ENCODE measurements at places on chromosomes 12 and 14.

- DNase-seq: peak; percentile 49
Measured at GRCh38 chr12:124388679-124389137, 93.8 kb downstream of the RFLNA start.

- DNase-seq: no peak
Measured at GRCh38 chr12:93521225-93522080, 51.0 kb upstream of the SOCS2 start.

DNA sequence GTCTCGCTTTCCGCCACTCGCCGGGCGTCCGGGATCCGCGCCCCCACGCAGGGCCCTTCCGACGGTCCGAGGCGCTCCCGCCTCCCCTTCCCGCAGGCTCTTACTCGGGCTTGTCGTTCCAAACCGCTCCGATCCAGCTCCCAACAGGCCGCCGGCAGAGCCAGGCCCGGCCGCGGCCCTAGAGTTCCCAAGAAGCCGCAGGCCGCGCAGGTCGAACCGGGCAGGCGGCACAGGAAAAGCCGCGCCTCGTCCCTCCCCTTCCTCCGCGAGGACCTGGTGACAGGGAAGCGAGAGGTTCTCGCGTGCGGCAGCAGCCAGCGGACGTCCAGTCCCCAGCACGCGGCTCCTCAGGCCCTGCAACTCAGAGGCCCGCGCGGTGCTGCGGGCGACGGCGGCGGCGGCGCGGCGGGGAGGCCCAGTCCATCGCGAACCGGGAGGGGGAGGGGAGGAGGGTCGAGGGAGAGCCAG lies 272 bp downstream of the HECTD1 start:
- no peak for DNase-seq

- DNase-seq: no peak
Measured at GRCh38 chr14:35506927-35507326, 27.0 kb upstream of the INSM2 start.

DNA sequence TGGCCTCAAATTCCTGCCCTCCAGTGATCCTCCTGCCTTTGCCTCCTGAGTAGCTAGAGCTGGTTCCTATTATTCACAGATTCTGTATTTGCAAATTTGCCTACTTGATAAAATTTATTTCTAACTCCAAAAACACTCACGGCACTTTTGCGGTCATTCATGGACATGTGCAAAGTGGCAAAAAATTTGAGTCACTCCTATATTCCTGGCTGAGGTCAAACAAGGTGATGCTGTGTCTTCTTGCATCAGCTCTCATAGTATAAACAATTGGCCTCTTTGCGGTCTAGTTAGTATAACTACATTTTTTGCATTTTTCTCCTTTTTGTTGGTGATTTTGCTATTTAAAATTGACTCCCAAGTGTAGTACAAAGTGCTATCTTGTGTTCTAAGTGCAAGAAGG lies 24.7 kb downstream of the ATF1 start:
- no peak for DNase-seq

DNA sequence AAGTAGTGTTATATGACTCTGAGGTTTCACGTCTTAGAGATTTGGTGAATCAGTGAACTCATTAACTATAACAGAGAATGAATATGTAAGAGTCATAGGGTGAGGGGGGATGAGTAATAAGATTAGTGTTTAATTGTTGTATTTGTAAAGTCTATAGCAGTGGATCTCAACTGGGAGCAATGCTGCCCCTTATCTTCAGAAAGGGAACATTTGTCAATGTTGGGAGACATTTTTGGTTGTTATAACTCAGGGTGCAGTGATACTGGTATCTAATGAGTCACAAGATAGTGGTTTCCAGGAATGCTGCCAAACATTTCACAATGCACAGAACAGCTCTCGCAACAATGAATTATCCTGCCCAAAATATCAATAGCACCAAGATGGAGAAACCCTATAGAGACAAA lies 1193.7 kb downstream of the GALC start:
- DNase-seq: no peak

- DNase-seq: peak; percentile 52
Measured at GRCh38 chr14:104665657-104666522, 23.5 kb upstream of the INF2 start.

- no peak for DNase-seq
Measured at GRCh38 chr14:99986396-99986795, 78.8 kb upstream of the EVL start.

GRCh38 chr12:632102-632696 lies 31.0 kb downstream of the NINJ2 start:
- no peak for DNase-seq

- no peak for DNase-seq
Measured at GRCh38 chr12:23055004-23055403, 430.0 kb downstream of the ETNK1 start.

GRCh38 chr14:93999573-93999972 lies 2.5 kb downstream of the CCDC197 start:
- no peak for DNase-seq

- DNase-seq: no peak
Measured at GRCh38 chr14:22892488-22892887, 9.5 kb downstream of the REM2 start.

GRCh38 chr12:26524862-26525465 lies 308.0 kb downstream of the ITPR2 start:
- DNase-seq: no peak

- no peak for DNase-seq
Measured at GRCh38 chr12:110998165-110998564, 77.8 kb upstream of the MYL2 start.

- no peak for DNase-seq
Measured at GRCh38 chr14:92647797-92648279, 100.6 kb downstream of the LGMN start.

GRCh38 chr12:84638811-84639368 lies 273.7 kb downstream of the SLC6A15 start:
- no peak for DNase-seq

DNA sequence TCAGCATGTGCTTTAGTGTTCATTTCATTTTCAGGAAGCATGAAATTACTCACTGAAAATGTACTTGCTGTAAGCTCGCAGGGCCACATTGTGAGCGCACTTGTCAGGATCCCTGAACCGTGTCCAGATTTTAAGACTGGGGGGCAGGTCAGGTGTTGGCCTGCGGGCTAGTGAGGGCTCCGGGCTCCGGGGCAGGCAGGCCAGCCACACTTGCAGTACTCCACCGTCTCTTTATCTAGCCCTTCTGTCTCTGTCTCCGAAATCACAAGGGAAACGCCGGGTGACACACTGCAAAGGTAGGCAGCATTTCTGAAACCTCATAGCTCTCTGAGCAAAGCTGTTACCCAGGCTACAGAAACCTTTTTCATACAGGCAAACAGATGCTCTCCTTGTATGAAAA lies 98.7 kb downstream of the EML1 start:
- DNase-seq: no peak

GRCh38 chr12:66199141-66199540 lies 10.1 kb downstream of the IRAK3 start:
- DNase-seq: no peak

GRCh38 chr12:132204063-132204792 lies 60.0 kb downstream of the NOC4L start:
- DNase-seq: no peak

DNA sequence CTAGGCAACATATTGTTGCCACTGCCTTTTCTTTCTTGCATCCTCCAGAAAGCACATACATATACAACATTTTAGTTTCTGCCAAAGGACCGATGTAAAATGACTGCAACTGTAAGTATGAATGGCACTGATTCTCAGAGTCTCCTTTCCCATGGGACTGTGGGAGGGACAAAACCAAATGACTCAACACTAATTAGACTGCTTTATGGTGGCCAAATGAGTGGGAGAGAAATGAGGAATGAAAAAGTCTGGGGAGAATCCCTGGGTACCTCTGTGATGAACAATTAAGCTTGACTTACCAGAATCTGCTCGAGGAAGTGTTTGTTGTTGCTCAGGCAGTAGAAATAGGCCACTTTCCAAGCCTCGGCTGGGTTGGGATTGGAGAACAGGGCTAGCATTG lies 10.1 kb downstream of the ZFYVE26 start:
- no peak for DNase-seq

All from CD4-positive, alpha-beta T cell treated with Interferon gamma for 1 hour (primary cell).